OCI-LY7 (cell line): ENCODE measurements at places on chromosomes 2 and 18. TPM values are rescaled to one million over a fixed set of nuclear protein-coding genes. Genes with fewer than 3 reads are reported as not detected.

Gene SLC8A1
- 3.6 and 4.7 TPM in 2 replicates for total RNA-seq

Gene RAB3GAP1
- 63.6 and 69.8 TPM in 2 replicates for total RNA-seq

Gene C1QL2
- not detected in 2 replicates for total RNA-seq

Gene CD28
- total RNA-seq = 22.3 and 44.6 TPM in 2 replicates

Gene GRHL1
- 1.2 and 2.5 TPM in 2 replicates for total RNA-seq

Gene TNFAIP6
- not detected in 2 replicates for total RNA-seq

Gene MSH6
- 525 and 607 TPM in 2 replicates for total RNA-seq

Gene COL6A3
- not detected in 2 replicates for total RNA-seq

Gene CREG2
- total RNA-seq = not detected in 2 replicates

DNA sequence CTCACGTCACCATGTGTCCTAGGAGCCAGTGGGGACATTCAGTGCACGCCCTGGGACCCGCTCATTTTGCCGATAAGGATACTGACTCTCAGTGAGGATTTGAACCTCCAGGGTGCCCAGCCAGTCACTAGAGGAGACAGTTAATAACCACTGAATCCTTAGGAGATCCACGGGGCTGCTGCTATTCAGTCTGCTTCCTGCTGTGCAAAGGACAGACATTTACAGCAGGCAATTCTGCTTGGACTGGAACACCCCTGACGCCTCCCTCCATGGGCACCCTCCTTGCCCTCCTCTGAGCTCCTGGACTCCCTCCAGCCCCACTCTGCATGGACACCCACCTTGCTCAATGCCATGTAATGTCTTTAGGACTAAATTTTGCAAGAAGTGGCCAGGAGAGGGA is 265.5 kb downstream of the EIPR1 start:
- DNase-seq = no peak

DNA sequence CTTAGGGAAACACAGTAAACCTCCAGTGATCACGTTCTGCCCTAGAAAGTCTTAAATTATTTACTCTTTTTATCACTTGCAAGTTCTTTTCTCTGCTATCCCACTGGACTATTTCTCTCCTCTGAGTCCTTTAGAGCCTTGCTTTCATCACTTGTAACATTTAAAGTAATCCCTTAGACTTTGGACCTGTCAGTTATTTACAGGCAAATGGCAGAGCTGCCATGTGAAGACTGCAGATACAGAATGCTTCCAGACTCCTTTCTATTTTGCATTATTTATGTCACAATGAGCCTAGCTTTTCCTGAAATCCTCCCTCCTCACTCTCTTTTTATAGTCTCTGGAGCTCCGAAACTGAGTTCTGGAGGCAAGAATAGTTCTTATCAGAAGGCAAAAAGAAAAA is 325.6 kb upstream of the TRIB2 start:
- DNase-seq = no peak

GRCh38 chr2:44943693-44944101 is 2.2 kb downstream of the SIX3 start:
- no peak for DNase-seq

GRCh38 chr2:11568436-11568835 is 34.6 kb downstream of the GREB1 start:
- DNase-seq = no peak

DNA sequence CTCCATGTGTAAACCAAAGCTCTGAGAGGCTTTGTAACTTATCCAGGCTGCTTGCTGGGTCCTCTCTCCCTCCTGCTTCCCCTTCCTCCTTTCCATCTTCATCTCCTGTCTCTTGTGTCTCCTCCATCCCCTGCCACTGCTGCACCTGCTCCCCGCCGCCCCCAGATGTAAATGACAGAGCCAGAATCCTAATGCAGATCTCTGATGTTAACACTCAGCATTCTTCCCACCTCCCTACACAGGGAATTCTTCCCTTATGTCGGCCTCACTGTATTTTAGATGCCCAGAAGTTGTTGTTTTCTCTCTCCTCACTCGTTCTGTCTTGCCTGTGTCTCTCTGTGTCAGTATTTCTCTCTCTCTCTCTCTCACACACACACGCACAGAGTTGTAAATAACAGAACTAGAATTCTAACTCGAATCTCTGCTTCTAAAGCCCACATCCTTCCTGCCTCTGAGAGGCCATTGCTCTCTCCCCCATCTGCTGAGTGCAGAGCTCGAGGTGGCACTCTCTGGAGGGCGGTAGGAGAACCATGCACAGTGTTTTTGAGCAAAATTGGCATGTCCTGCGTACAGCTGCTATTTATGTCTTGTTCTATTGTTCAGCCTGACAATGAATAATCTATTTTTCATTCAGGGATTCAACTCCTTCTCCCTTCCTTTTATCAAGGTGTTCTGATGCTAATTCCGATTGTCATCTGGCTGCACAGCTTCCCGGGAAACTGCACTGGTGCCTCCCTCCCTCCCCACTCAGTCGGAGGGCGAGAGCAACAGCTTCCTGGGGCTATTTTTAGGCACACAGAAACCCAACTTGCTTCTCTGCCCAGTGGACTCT is 219.9 kb downstream of the SH3RF3 start:
- DNase-seq = no peak

DNA sequence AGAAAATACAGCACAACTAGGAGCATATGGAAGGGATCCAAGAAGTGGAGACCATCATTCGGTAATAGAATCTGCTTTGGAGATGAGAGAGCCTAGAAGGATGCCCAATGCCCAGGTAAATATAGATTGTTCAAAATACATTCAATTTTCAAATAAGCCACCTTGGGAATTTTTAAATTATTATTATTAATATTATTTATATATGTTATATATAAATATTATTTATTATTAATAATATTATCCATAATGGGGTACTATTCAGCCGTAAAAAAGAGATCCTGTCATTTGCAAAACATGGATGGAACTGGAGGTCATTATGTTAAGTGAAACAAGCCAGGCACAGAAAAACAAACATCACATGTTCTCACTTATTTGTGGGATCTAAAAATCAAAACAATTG is 127.8 kb upstream of the NDUFV2 start:
- DNase-seq = no peak

DNA sequence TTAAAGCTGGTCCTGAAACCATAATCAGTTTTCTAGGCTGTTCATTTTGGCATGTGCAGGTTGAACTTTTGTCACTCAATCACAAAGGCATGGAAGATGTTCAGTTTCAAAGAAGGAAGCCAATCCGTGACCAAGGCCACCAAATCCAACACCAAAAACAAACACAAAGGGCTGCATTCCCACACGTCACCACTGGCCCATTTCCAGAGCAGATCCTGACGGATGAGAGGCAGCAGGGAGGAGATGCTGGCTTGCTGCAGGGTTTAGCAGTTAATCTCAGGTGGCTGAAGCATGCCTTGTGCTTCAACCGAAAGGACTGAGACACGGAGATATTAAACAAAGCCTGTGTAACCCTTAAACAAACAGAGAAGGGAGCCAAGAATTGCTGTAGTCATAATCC is 191.9 kb upstream of the CTAGE1 start:
- no peak for DNase-seq

GRCh38 chr2:143754742-143755141 is 625.5 kb downstream of the ARHGAP15 start:
- no peak for DNase-seq

DNA sequence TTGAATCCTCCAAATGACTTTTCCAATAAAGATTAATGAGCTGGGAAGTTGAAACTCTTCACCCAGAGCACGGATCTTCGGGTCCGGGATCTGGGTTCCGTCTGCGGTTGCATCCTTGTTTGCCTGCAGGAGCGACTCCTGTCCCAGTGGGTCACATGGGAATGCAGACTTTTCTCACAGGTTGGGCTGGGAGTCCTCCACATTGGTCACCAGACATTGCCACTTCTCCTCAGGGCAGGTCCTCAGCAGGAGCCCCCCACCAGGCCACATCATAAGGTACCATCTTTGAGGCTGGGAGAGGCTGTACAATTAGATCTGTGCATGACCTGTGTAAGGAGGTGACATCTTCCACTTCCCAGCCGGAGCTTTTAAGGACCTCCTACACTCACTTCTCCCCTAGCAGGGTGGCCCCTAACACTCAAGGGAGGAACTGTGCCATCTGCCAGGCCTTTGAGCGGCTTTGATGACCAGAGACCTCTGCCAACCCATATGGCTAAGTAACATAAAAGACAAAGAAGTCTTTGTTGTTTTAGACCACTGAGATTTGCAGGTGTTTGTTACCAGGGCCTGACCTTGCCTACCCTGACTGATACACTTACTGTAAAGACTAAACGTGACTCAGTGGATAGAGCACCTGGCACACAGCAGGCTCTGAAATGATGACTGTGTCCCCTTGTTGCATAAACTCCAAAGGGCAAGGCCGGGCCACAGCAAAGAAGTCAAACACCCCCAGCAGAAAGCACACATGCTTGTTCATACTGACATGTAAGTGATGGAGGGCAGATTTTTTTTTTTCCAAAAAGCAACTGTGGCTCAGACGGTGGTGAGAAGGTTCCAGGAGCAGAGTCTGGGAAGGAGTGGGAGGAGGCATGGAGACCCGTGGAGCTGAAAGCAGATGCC is 7.9 kb upstream of the TEX51 start:
- DNase-seq = no peak

DNA sequence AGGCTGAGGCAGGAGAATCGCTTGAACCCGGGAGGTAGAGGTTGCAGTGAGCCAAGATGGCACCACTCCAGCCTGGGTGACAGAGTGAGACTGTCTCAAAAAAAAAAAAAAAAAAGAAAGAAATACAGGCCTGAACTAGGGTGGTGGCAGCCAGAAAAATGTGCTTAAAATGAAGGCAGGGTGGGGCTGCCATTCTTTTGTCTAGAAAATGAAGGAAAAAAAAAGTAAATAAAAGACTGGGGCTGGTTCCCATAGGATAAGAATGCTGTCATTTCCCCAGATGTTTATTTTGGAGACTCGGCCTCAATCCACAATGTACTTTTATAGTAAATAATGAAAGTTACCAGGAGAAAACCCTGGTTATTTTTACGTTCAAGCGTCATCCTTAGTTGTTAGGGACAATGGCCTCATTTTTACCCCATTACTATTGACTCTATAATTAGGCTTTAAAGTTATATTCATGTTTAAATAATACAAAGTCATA is 58.9 kb downstream of the ATP8B1 start:
- DNase-seq = no peak

- no peak for DNase-seq
Observed at GRCh38 chr2:172995323-172996244, 80.1 kb upstream of the MAP3K20 start.

DNA sequence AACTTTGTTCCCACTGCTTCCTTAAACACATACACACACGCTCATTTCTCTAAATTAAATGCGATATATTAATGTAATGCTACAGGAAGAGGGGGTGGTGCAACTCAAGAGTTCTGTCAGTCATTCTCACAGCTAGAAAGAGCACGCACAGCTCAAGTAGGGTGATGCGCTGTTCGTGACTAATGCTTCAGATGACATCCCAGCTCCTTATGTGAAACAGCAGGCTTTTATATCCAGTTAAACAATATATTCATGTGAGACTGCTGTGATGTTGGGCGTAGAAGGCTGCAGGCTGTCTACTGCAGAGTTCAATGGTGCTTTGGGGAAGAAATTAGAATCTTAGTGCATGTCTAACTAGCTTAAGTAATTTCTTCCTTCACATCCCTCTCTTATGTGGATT is 912.6 kb upstream of the FSHR start:
- DNase-seq = no peak

GRCh38 chr2:231664727-231665126 is 43.6 kb upstream of the PTMA start:
- DNase-seq = no peak

DNA sequence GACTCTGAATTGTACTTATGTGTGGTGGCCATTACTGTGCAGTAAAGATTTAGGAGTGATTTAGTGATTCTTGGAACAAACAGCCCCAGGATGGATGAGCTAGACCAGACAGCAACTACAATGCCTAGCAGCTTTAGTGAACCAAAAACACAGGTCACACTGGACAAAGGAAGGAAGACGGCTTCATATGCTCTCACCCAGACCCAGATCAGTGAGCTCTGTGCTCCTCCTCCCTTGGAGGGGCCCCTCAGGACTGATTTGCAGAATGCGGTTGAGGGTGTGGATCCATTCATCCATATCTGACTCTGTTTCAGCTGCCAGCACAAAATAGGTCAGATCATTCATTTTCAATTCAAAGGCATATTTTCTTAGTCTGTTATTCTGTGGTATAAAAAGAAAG is 159.7 kb upstream of the CCDC195 start:
- no peak for DNase-seq

DNA sequence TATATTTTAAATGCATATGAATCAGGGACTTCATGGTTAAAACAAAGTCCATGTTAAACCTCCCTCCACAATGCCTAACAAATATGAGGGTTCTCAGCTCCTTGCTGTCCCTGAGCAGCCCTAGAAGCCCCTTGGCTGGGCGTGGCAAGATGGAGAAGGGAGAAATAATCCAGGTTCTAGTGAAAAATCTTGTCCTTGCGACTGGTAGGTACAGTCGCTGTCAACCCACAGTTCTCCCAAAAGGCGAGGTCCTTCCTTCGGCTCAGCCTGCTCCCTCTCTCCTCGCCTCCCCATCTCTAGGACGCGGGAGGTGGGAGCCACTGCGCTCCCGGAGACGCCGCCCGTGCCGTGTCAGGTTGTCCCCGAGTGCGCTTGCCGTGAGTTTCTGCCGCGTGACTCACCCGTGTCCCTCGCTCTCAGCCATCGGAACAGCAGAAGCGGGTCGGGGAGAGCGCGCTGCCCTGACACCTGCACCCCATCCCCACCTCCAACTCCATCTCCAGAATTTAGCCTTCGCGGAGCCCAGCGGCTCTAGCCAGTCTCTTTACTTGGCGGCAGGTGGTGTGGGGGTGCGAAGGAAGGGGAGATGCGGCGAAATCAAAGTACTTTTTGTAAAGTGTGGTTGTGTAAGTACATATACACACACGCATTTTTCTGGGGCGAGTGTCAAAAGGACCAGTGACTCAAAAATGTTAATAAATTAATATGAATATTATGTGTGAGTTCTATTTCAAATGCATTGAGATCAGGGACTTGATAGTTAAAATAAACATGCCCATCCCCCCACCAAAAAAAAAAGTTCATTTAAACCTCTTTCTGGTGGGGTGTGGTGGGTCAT is 65.1 kb upstream of the TMEM17 start:
- DNase-seq = no peak

GRCh38 chr2:208265371-208265800 is 669 bp upstream of the PIKFYVE start:
- peak; percentile 82 for DNase-seq

- no peak for DNase-seq
Observed at GRCh38 chr2:173773076-173773475, 192.1 kb downstream of the SP3 start.

GRCh38 chr18:60875957-60876507 is 457.2 kb upstream of the CDH20 start:
- no peak for DNase-seq

GRCh38 chr2:108048752-108049151 is 62.4 kb downstream of the SLC5A7 start:
- no peak for DNase-seq

DNA sequence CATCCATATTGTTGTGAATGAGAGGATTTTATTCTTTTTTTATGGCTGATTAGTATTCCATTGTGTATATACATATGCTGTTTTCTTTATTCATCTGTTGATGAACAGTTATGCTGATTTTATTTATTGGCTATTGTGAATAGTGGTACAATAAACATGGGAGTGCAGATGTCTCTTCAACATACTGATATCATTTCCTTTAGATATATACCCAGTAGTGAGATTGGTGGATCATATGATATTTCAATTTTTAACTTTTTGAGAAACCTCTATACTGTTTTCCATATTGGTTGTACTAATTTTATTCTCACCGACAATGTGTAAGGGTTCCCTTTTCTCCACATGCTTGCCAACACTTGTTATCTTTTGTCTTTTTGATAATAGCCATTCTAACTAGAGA is 144.5 kb downstream of the ADCYAP1 start:
- DNase-seq = no peak
